ENCODE measurements at places on chromosomes 2 and 18. TPM values are rescaled to one million over a fixed set of nuclear protein-coding genes. Genes with fewer than 3 reads are reported as not detected.

DNA sequence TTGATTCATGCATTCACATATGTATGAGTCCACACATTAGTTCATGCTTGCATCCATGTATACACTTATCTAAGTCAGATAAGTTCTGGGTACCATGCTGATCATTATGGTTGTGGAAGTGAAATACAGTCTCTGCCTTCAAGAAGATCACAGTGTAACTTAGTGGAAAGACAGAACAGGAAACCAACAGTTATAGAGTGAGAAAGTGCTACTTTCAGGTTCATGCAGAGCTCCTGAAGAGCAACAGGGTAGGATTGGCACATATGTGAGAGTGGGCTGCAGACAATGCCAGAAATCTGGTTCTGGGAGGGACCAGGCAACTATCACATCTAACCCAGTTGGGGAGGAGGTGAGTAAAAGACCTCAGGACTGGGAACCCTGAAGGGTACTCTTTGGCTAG lies 35.4 kb upstream of the PGAP1 start:
- DNase-seq: no peak

GRCh38 chr18:52826994-52827393 lies 487.0 kb downstream of the DCC start:
- no peak for DNase-seq

- no peak for DNase-seq
These were observed 273.7 kb downstream of the TMX3 start for GRCh38 chr18:68441241-68441640.

DNA sequence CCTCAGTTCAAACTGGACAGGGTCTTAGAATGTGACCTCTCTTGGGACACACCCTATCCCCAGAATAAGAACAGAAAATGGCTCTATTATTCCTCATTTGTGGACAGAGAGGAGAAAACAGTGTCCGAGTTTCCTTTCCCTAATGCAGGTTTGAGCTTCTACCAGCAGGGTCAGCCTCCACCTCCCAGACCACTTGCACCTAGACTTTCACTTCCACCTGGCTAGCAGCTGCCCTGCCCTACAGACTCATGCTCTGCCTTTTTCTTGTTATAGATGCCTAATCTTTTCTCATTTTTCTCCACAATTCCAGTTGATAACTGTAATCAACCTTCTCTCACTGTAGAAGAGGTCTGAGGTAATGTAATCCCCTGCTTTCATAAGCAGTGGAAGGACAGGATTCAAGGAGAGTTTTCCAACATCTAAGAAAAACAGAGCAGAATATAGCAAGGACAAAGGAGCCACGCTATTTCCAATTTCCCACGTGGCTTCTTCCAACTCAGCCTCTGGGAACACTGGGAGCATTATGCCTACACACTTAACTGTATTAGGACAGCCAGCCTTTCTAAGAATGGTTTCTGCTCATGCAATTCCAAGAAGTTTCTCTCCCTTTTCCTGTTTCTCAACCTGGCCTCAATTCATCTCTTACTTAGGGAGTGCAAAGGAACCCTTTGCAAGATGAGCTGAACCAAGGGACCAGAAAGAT lies 239.8 kb downstream of the BCL11A start:
- DNase-seq: no peak

Gene EGR4
- not detected for total RNA-seq

Gene LBX2
- total RNA-seq: 1.6 TPM
